ENCODE measurements at places on chromosomes 6 and 20. TPM values are rescaled to one million over a fixed set of nuclear protein-coding genes. Genes with fewer than 3 reads are reported as not detected.

TMEM14C gene
- total RNA-seq = 61.3 TPM

RNASET2 gene
- 53.4 TPM for total RNA-seq

TCF15 gene
- total RNA-seq = not detected

SIRPB2 gene
- total RNA-seq = not detected

SPATA25 gene
- 1.1 TPM for total RNA-seq

PBOV1 gene
- not detected for total RNA-seq

RNF144B gene
- 5.7 TPM for total RNA-seq

DNA sequence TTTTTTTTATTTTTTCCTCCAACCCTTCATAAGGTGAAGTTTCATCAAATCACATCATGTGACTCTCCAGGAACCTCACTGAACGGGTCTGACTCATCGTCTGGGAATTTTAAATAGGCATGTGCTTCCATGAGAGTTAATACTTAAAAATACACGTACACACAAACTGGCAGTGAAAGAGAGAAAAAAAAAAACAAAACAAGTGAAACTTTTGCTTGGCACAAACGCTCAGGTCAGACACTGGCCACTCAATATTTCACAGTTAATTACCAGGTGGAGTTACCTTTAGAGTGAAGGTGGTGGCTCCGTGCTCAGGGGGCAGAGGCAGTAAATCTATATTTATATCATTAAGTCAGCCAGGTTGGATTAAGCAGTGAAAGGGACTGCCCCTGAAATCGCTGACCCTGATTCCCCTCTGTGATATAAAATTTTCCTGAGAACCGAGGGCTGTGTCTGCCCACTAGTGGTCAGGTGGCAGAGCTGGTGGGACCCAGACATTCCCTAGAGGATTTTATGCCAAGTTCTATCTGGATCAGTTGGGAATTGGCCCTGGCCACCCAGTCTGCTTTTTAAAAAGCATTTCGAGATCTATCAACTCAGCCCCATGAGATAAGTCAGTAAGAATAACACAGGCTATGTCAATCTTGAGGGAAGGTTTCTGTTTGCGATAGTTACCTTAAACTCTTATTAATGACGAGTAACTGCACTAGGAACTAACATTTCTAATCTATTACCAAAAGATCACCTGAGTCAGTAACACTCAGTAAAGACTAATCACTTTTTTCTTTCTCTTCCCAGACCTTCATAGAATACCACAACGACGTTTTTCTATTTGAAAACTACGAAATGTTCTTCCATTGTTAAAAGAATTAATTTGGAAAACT is 259.1 kb downstream of the HDGFL1 start:
- DNase-seq = no peak
- no peak overlapping the region for H3K27ac ChIP-seq
- H3K4me1 ChIP-seq = no peaks in the 10 kb centered on the region
- H3K27me3 ChIP-seq = no peaks in the 10 kb centered on the region
- no peak overlapping the region for H3K4me3 ChIP-seq

GRCh38 chr6:84093441-84094435 is 60.2 kb downstream of the MRAP2 start:
- H3K4me1 ChIP-seq = no peaks in the 10 kb centered on the region
- no peaks in the 10 kb centered on the region for H3K27me3 ChIP-seq
- H3K36me3 ChIP-seq = no peaks in the 10 kb centered on the region

DNA sequence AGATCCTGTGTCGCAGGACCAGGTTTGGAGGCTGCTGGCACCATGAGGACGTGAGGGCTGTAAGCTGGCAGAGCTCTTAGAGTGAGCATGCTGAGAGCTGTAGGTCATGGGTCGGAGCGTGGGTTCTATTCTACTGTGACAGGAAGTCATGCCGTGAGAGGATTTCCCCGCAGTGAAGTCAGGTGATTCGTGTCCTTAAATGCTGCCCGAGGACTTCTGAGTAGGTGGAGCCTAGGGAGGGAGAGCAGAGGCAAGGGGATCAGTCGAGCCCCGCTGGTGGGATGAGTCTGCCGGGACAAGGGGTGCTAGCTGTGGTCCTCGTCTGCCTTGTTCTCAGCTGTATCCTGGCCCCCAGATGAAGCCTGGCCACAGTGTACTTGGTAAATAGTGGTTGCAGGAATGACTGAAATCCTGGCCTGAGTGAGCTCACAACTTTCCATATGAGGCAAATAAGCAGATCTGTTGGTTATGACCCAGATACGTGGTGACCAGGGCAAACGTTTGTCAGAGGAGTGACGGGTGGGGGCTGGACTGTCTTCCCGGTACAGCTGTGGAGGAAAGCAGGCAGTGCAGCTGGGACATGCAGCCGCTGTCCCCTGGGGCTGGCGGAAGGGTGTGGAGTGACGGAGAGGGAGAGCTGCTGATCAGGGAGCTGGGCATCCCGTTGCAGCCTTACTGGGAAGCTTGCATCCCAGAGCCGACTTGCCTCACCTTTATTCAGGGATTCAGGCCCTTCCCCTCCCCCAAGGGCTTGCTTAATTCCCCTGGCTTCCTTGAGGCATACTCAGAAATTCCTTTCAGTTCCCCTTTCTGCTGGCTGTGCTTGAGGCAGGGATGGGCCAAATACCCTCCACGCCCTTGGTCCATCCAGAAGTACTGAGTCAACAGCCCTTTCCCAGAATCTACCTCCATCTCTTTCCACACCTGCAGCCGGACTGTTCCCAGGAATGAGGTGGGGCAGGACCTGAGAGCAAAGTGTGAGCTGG is 250.9 kb upstream of the RREB1 start:
- peak; percentile 33 for DNase-seq
- peak overlapping the region; percentile 55 for H3K4me3 ChIP-seq
- H3K4me1 ChIP-seq = peaks cover 41% of the 10 kb centered on the region

- no peak overlapping the region for H3K27ac ChIP-seq
- no peaks in the 10 kb centered on the region for H3K27me3 ChIP-seq
- H3K36me3 ChIP-seq = no peaks in the 10 kb centered on the region
- no peak for DNase-seq
Observed at GRCh38 chr20:2130683-2131082, 29.1 kb downstream of the STK35 start.

GRCh38 chr6:67591910-67592309 is 1043.2 kb upstream of the ADGRB3 start:
- H3K4me1 ChIP-seq = no peaks in the 10 kb centered on the region
- H3K36me3 ChIP-seq = no peaks in the 10 kb centered on the region
- H3K4me3 ChIP-seq = no peak overlapping the region

DNA sequence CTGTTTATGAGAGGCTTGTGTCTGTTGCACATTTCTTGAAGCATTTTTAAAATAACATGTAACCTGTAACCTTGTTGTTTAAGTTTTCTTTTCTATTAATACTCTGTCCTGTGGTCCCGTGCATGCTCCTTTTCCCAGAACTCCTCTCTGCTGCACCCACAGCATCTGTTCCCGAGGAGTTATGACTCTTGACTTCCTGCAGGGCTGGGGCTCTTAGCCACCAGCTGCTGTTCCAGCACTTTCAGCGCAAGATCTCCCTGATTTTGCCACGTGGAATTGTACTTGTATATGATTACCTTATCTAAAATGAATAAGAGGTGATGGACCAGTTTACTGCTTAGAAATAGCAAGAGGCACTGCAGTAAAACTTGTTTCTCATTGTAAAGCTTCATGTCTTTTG is 150.6 kb downstream of the QKI start:
- peak overlapping the region; percentile 4 for H3K27ac ChIP-seq
- no peak overlapping the region for H3K4me3 ChIP-seq
- no peaks in the 10 kb centered on the region for H3K27me3 ChIP-seq
- DNase-seq = no peak
- peaks cover 24% of the 10 kb centered on the region for H3K36me3 ChIP-seq
- no peaks in the 10 kb centered on the region for H3K4me1 ChIP-seq

- no peaks in the 10 kb centered on the region for H3K4me1 ChIP-seq
- no peaks in the 10 kb centered on the region for H3K27me3 ChIP-seq
- no peaks in the 10 kb centered on the region for H3K36me3 ChIP-seq
- H3K27ac ChIP-seq = no peak overlapping the region
Observed at GRCh38 chr6:21133901-21134300, 459.6 kb upstream of the SOX4 start.

- no peaks in the 10 kb centered on the region for H3K4me1 ChIP-seq
- no peak overlapping the region for H3K27ac ChIP-seq
- no peak for DNase-seq
- no peak overlapping the region for H3K4me3 ChIP-seq
- no peaks in the 10 kb centered on the region for H3K36me3 ChIP-seq
- H3K27me3 ChIP-seq = peaks cover 13% of the 10 kb centered on the region
Observed at GRCh38 chr6:29528988-29529560, 30.5 kb downstream of the UBD start.

DNA sequence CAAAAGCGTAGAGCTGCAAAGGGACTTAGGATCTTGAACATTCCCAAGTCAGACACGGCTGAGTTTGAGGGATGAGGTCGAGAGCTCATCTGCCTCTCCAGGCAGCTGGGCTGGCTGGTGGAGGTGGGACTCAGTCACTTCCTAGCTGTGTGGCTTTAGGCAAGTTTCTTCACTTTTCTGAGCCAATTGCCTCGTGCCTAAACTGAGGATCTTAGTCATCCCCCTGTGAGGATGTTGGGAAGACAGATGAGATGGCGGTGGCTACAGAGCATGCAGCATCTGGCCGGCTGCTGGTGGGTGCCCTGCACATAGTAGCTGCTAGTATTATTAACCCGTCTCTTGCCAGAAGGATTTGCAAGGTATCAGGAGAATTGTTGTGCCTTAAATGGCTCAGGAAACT is 27.5 kb downstream of the TFAP2C start:
- no peak overlapping the region for H3K27ac ChIP-seq
- no peak overlapping the region for H3K4me3 ChIP-seq
- no peaks in the 10 kb centered on the region for H3K4me1 ChIP-seq
- no peak for DNase-seq

- no peak for DNase-seq
- no peak overlapping the region for H3K4me3 ChIP-seq
- H3K27ac ChIP-seq = no peak overlapping the region
- no peaks in the 10 kb centered on the region for H3K27me3 ChIP-seq
- no peaks in the 10 kb centered on the region for H3K36me3 ChIP-seq
Observed at GRCh38 chr20:12623870-12624269, 384.9 kb upstream of the SPTLC3 start.

DNA sequence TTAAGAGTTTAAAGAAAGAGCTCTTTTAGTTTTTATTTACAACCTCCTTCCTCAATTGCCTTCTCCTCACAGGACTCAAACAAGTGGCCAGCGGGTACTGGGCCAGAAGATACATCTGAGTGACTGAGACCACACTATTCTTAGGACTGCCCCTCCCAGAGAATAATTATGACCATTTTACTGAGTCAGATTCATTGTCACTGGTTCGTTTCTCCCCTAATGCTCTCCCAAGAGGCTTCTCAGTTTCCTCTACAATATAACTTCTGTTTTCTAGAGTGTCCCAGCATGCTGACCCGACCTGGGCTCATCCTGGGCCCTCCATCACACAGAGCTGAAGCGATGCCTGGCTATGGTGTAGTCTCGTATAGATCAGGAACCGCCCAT is 279.9 kb downstream of the CD83 start:
- no peak overlapping the region for H3K27ac ChIP-seq
- no peak overlapping the region for H3K4me3 ChIP-seq
- H3K36me3 ChIP-seq = no peaks in the 10 kb centered on the region
- peaks cover 18% of the 10 kb centered on the region for H3K4me1 ChIP-seq
- no peak for DNase-seq
- no peaks in the 10 kb centered on the region for H3K27me3 ChIP-seq
